ENCODE measurements at places on chromosomes 4 and X. TPM values are rescaled to one million over a fixed set of nuclear protein-coding genes. Genes with fewer than 3 reads are reported as not detected.

GRCh38 chr4:87375719-87376291 lies 15.2 kb downstream of the HSD17B11 start:
- H3K4me1 ChIP-seq, result peaks cover 16% of the 10 kb centered on the region
- no peaks in the 10 kb centered on the region for H3K36me3 ChIP-seq
- no peak for DNase-seq
- no peak overlapping the region for H3K4me3 ChIP-seq
- H3K27ac ChIP-seq, result peak overlapping the region; percentile 69

DNA sequence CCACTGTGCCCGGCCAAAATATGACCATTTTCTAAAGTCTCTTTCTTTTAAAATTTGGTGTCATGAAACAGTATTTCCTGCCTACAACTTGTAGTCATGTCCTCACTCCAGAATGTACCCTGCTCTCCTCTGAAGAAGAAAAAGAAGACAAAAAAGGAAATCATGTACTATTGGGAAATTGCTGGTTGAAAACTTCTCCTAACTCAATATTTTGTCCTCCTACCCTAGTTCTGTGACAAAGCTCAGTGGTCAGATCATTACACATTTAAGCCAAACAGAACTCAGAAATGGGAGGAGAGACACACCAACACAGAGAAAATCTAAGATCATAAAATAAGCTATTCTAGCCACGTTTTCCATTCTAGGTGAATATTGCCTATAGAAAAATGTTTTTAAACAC lies 127.7 kb downstream of the IRF2 start:
- H3K36me3 ChIP-seq, result no peaks in the 10 kb centered on the region
- DNase-seq, result no peak
- H3K4me1 ChIP-seq, result peaks cover 35% of the 10 kb centered on the region

DNA sequence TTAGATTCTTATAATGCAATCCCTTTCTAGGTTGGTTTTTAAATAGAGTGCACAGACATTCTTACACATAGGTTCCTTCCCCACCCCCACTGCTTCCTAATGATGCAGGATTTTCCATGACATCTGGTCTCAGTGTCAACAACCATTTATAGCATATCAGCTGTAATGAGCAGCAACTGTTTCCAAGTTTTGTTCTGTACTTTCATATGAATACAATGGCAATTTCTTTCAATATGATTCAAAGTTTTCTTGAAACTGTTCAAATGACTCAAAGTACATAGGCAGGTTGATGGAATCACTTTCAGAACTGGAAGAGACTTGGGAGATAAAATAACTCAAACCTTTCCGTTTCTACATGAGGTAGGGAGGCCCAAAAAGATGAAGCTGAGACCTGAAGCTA lies 220.7 kb downstream of the CAMK2D start:
- H3K36me3 ChIP-seq, result no peaks in the 10 kb centered on the region
- H3K27me3 ChIP-seq, result no peaks in the 10 kb centered on the region
- no peak for DNase-seq
- no peak overlapping the region for H3K4me3 ChIP-seq
- peaks cover 13% of the 10 kb centered on the region for H3K4me1 ChIP-seq

DNA sequence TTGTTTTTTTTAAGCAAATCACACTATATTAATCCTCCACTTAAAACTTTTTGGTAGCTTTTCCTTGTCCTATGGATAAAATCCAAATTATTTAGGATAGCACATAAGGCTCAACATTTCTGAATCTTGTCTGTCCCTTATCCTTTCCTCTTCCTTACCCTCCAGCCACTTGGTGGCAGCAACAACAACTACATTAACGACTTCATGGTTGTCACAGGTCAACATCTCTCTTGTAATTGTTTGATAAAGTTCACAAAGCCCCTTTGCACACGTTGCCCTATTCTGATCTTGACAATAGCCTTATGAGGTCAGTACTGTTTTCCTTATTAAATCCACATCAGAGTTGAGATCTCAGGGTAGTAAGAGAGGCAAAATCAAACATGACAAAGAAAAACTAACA lies 269.0 kb upstream of the PABPC4L start:
- H3K4me1 ChIP-seq, result no peaks in the 10 kb centered on the region
- H3K4me3 ChIP-seq, result no peak overlapping the region
- no peaks in the 10 kb centered on the region for H3K27me3 ChIP-seq
- H3K36me3 ChIP-seq, result no peaks in the 10 kb centered on the region

The GUF1 gene
- total RNA-seq, result 11.5 TPM

GRCh38 chrX:123171781-123172180 lies 12.3 kb upstream of the GRIA3 start:
- H3K36me3 ChIP-seq, result no peaks in the 10 kb centered on the region
- H3K4me1 ChIP-seq, result no peaks in the 10 kb centered on the region
- H3K4me3 ChIP-seq, result no peak overlapping the region
- H3K27me3 ChIP-seq, result no peaks in the 10 kb centered on the region

- DNase-seq, result no peak
- no peaks in the 10 kb centered on the region for H3K36me3 ChIP-seq
- no peak overlapping the region for H3K27ac ChIP-seq
- no peaks in the 10 kb centered on the region for H3K27me3 ChIP-seq
Measured at GRCh38 chr4:86357608-86358007, 2.2 kb downstream of the MAPK10 start.

Data from vagina (tissue), 2 donors.